ENCODE measurements at places on chromosomes 12 and 14.

DNA sequence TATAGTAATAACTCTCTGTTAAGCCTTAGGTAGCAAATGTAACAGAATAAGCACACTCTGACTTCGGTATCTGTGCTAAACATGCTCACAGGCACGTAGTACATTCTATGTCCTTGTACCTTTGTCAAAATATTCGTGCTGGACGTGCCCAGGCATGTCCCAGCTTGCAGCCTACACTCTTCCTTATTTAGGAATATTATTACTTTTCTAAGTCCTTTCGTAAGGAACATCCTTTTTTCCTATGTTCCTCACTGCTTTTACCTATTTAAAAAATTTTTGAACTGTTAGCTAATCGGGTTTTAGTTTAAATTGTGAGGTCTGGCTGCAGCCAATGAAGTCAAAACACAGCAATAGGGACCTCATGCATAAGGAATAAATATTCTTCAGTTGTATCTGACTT is 24.1 kb upstream of the UBC start:
- DNase-seq: no peak

DNA sequence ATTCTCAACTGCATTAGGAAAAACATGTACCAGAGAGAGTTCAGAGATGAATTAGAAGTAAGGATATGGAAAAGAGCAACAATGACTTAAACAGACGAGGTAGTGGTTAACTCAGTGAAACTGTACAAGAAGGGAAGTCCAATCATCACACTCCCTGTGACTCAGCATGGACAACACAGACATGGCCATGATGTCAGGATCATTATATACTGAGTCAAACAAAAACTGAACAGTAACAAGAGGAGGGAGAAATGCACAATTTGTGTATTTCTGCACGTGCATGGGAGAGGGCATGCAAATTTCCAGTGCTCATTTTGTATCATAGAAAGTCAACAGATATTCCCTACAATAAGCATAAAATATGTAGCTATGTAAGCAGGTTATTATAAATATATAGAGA is 1037.8 kb downstream of the BCL11B start:
- DNase-seq: no peak

GRCh38 chr14:92613008-92613658 is 99.6 kb downstream of the RIN3 start:
- DNase-seq: peak; percentile 58

- no peak for DNase-seq
Measured at GRCh38 chr14:101368629-101369028, 192.7 kb upstream of the DIO3 start.

DNA sequence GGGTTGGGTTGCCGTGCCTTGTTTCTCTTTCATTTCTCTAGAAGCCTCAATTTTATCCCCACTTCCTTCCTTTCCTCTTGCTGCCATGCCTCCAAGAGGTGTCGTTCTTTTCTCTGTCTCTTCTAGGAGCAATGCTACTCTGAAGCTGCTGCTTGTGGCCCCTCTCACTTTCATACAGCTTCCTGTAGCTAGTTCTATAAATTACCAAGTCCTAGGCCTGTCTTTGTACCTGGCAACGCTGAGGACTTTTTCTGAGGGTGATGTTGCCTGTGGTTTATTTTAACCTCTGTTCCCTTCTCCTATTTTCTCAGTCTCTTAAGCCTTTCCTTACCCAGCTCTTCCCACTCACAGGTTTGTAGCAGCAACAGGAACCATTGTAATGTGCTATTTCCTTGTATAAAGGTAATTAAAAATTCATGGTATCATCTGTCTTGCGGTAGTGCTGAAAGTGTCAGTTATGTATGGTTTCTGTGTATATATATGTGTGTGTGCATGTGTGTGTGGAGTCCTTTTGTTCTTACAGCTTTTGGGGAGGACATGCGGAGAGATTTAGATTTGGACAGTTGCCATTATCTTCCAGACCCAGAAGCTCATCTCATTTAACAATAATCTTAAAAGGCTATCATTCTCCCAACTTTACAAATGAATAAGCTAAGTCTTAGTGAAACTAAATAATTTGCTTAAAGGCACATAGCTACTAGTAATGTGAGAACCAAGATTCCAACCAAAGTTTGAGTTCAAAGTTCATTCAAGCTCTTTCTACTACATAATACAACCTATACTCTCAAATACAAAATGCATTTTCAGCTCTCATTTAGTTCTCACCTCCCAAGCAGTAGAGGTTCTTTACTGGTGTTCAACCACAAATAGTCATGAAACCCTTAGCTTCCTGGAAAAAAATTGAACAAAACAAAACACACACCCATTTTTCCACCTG is 43.8 kb downstream of the DDHD1 start:
- DNase-seq: peak; percentile 8

DNA sequence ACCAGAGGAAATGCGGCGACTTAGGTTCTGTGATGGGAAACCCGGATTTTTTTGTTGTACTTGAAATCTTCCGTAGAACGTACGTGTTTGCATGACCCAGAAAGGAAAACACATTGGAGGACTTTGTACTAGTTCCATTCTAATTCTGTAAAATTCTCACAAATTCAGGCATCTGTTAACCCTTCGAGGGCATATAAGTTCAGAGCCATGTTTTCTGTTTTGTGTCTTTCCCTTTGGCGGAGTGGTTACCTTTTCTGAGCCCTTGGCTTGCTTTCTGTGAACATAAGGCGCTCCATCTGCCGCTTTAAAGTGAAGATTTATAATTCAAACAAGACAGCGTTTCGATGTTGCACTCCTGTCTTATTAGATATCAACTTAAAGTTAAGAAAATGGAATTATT is 34.2 kb downstream of the BICD1 start:
- no peak for DNase-seq

- no peak for DNase-seq
Measured at GRCh38 chr14:69776875-69777453, 10.0 kb downstream of the SRSF5 start.

- no peak for DNase-seq
Measured at GRCh38 chr14:68809524-68809923, 16.7 kb upstream of the ZFP36L1 start.

All from K562 (cell line).